Effector memory CD8-positive, alpha-beta T cell (primary cell): ENCODE measurements at places on chromosomes 6 and 20.

DNA sequence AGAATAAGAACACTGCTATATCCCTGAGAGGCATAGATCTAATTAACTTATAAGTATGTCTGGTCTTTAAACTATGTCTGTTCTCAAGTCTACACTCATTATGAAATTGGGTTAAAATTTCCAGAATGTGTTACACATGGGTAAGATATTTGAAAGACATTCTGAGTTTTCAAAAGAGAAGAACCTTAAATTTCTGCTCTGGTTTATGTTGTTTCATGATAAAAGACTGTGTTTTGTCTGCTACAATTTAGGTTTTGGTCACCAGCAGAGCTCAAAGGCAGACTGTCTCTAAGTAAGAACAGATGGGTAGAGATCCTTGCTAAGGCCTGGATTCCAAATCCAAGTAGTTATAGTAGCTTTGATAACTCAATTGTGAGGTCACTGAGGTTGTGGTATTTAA, 6.0 kb downstream of the STMND1 start:
- DNase-seq = no peak

- DNase-seq = no peak
Measured at GRCh38 chr6:20415712-20416454, 14.2 kb downstream of the E2F3 start.

DNA sequence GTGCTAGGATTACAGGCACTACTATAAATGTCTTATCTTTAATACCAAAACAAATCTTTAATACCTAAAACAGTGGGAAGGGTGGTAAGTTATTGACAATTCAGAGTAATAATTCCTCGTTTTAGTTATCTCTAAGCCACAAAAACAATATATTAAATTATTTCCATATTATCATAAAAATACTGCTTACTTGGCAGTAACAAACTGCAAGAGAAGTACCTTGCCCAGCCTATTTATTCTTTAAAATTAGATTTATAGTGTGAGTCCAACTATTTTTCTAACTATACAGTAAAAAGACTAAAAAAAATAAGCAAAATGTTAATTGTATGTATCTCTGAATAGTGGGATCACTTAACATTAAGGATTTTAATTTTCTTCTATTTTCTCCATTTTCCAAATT, 123.2 kb downstream of the HACE1 start:
- DNase-seq = no peak

DNA sequence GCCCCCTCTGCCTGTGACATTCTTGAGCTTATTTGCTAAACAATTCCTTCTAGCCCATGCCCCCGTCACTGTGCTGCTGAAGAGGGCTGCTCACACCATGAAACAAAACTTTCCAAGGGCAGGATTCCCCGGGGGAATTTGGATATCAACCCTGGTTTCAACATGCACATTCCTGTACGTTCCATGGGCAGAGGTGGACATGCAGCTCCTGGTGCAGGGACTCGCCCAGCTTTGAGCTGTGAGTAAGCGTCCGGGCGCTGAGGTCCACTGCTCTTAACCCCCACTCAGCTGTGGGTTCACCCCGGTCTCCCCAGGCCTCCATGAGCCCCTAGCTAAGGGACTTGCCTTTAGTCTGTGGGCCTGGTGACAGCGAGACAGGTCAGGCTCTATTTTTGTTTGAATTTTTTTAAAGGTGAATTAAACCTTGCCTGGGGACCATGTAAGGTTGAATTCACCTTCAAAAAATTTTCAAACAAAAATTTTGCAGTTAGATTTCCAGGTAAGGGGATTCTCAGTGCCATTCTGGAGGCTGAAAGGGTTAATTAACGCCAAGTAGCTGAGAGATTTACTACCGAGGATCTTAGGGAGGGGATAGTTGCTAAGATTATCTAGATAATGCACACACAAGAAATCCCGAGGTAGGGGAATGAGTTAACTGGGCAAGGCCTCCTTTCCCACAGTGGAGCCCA, 70.3 kb upstream of the SLC22A23 start:
- DNase-seq = no peak

- no peak for DNase-seq
Measured at GRCh38 chr6:89853068-89853467, 23.4 kb downstream of the CASP8AP2 start.

- no peak for DNase-seq
Measured at GRCh38 chr6:124463271-124463670, 499.0 kb upstream of the RNF217 start.

GRCh38 chr6:69584913-69585729, 211.7 kb downstream of the LMBRD1 start:
- no peak for DNase-seq

GRCh38 chr6:138374815-138375214, 2.9 kb upstream of the SMIM28 start:
- no peak for DNase-seq
